GM13977 (cell line): ENCODE measurements at places on chromosomes 2 and 18.

DNA sequence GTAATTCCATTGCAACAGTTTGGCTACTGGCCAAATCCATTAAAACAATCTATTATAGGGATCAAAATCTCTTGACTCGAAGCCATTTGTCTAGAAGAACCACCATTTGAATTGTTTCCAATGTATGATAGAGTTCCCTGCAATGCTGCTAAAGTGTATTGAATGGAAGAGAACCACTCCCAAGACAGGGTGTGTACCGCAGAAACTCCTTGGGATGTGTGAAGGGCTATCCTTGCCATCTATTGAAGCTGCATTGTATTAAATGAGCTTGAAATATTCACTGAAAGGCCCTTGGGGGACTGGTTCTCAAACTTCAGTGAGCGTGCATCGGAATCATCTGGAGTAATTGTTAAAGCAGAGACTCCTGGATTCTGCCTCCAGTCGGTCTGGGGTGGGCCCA is 260.4 kb upstream of the MEIS1 start:
- DNase-seq, result no peak

DNA sequence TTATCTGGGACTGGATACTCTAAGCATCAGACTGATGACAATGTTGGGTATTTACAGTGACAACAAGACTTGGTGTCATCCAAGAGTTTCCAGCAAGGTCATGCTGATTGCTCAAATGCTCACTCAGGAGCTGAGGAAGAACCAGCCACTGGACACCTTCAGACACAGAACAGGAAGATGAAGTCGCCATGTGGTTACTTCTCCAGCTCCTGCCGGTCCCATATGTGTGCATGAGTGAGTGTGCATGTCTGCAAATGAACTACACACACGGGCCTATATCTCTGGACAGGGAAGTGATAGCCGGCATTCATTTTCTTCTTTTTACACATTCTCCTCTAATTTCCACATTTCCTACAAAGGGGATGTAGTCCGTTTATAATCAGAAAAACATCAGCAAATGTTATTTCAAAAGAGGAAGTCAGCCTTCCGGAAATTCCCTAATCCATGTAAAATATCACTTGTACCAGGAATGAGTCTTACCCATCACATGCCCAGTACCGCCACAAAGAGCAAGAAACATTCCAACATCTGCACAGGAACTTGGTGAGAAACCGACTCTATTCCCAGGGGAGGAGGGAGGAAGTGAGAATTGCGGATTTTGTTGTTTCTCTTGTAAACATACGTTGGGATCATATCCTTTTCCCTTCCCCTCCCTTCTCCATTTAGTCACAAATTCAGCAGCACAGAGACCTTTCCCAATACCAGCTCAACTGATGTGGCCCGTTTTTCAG is 10.8 kb downstream of the RFX8 start:
- no peak for DNase-seq

DNA sequence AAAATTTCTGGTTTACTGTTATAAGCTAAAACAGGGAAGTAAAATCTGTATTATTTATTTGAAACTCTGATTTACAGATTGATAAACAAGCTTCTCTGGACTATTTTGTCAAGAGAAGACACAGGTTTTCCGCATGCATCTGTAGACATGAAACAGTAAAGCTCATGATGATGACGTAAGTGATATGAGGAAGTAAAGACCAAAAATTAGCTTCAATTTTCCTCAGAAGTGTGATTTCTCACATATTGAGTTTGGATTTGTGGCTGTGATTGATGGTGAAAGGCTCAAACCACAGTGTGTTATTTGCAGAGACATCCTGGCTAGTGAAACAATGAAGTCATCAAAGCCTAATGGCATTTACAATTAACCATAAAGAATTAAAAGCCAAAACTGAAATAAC is 12.6 kb upstream of the LONRF2 start:
- no peak for DNase-seq

DNA sequence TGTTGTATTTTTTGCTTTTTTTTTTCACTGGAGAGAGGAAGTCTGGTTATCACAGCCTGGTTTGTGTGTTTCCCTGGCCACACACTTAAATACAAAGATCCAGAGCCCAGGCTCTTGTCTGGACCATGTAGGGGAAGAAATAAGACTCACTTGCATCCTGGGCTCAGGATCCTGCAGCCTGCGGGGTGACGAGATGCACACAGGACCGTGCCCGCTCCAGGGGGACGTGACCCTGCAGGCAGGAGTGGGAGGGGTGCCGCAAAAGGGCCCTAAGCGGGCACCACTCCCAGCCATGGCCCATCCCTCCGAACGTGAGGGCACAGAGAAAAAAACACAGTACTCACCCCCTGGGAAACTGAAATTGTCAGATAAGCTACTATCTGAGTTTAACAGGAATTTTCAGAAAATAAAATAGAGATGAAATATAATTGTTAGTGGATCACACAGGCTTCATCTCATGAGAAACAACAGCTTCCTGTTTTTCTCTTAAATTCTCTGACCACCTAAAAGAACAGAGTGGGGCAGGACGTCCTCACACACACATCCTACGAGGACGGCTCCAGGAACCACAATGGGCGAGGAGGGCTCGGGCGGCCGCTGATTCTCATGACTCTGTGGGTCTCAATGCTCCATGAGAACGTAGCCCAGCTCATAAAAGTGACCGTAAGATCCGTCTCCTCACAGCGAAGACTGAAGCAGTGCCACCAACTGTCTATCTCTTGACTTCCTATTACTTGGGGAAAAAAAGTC is 142.6 kb upstream of the ALKAL2 start:
- no peak for DNase-seq

DNA sequence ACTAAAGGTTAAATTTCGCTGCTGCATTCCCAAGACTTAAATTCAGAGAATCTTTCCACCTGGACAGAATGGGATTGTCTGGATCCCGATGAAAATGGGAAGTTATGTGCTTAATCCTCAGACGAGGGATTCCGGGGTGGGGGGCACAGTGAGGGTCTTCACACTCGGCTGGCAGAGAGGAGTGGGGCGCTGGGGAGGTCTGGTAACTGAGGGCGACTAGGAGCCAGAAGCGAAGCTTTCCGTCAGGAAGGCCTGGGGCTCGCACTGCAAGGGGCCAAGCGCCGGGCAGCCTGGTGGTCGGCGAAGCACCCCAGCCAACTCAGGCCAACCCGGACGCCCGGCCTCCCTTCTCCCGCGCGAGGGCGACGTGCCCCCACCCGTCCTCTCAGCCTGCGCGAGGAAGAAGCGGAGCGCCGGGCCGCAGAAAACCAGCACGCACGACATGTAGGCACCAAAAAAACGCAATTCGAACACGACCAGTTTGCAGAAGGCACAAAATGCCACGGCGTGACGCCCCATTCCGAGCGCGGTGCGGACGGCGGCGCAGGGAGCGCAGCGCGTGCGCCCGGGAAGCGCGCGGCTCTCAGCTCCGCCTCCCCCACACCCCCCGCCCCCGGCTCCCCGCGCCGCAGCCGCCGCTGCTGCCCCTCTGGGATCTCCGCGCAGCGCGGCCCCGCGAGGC is 188.1 kb downstream of the ZEB2 start:
- DNase-seq, result no peak

GRCh38 chr18:47560723-47561715 is 309.6 kb upstream of the SKOR2 start:
- no peak for DNase-seq

DNA sequence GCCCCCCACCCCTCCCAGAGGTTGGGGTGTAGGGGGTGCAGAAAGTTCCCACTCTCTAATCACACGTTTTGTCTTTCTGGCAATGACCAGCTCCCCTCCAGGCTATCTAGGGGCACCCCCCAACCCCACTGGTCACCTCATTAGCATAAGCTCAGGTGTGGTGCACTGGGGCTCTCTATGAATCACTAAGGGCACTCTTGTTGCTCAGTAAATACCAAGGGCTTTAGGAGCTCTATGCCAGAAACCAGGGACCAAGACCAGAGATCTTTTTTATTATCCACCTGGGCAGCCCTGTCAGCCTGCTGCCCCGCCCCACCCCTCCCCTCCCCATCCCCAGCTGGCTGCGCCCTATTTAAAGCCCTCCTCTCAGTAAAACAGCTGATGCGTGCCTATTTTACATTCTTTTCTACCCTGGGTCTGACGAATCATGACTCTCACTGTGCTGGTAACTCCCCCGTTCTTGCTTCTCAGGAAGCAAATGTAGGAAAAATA is 24.3 kb downstream of the NCK2 start:
- no peak for DNase-seq
